Germinal center (tissue), 1 donor: ENCODE measurements at places on chromosomes 6 and 20.

GRCh38 chr20:58140787-58141425 lies 87.5 kb downstream of the ANKRD60 start:
- DNase-seq: no peak

DNA sequence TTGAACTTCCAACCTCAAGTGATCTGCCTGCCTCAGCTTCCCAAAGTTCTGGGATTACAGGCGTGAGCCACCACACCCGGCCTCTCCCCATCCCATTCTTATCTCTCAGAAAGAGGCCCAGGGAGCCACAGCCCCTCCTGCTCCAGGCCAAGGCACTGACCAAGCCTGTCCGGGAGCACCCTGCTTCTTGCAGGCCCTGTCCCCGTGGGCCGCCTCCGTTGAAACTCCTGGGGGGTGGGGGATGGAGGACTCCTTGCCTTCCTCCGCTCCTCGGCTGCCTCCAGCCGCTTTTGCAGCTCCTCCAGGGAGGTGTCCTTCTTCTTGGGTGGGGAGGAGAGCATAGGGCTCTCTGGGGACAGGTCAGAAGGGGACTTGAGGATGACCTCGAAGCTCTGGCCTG lies 9.7 kb downstream of the STMN3 start:
- DNase-seq: no peak

GRCh38 chr20:23399568-23400241 lies 21.6 kb downstream of the NAPB start:
- DNase-seq: no peak

GRCh38 chr20:13101276-13101675 lies 92.5 kb downstream of the SPTLC3 start:
- DNase-seq: no peak

- no peak for DNase-seq
These were observed 15.8 kb downstream of the REPS1 start for GRCh38 chr6:138972226-138972665.

DNA sequence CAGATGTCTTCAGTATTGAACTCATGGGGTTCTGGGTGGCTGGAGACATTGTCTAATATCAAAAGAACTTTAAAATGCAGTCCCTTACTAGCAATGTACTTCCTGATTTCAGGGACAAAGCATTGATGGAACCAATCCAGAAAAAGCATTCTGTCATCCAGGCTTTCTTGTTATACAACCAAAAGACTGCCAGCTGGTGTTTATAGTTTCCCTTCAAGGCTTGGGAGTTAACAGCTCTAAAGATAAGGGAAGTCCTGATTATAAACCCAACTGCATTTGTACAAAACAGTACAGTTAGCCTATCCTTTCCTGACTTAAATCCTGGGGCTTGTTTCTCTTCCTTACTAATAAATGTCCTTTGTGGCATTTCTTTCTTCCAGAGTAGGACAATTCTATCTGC lies 160.0 kb downstream of the COL21A1 start:
- DNase-seq: no peak

GRCh38 chr6:118725944-118726343 lies 74.6 kb upstream of the CEP85L start:
- DNase-seq: no peak
